HFF-Myc (cell line): ENCODE measurements at places on chromosomes 12 and 14.

DNA sequence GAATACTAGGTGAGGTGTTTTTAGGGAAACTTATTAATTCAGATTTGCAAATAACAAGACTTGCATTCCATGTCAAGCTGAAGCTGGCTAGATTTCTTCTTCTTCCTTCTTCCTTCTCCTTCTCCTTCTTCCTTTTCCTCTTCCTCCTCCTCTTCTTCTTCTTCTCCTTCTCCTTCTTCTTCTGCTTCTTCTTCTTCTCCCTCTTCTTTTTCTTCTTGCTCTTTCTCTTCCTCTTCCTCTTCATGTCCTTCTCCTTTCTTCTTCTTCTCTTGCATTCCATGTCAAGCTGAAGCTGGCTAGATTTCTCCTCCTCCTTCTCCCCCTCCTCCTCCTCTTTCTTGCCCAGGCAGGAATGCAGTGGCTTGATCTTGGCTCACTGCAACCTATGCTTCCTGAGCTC is 297.8 kb downstream of the PRKD1 start:
- DNase-seq, result no peak

- DNase-seq, result no peak
Observed at GRCh38 chr12:29208060-29208459, 59.0 kb downstream of the FAR2 start.

DNA sequence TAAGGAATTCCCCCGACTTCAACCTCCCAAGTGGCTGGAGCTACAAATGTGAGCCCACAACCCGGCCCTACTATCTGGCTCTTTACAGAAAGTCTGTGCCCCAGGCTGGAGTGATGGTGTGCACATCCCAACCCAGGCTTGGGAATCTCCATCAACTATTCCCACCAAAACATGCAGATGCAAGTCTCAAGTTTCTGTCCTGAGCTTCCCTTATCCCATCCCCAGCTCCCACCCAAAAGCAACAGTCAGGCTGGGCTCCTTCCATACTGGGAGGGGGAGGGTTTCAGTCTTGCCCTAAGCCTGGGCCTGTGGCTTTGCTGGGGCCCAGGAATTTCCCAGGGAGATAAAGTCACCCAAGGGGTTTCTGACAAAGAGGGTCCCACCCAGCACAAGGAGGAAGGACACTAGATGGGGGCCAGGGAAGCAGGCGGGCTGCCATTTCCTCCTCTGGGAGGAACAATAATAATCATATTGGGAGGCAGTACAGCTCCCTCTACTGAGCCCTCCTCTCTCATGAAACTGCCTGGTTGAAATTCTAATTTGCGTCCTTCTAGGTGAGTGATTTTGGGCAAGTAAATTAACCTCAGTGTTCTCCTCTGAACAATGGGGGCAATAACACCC is 8.0 kb downstream of the SLC8B1 start:
- no peak for DNase-seq

GRCh38 chr14:91496790-91497189 is 13.3 kb downstream of the PPP4R3A start:
- DNase-seq, result no peak

- no peak for DNase-seq
Observed at GRCh38 chr12:47352067-47352466, 272.3 kb upstream of the AMIGO2 start.
